ENCODE measurements at places on chromosomes 11 and 22. TPM values are rescaled to one million over a fixed set of nuclear protein-coding genes. Genes with fewer than 3 reads are reported as not detected.

- DNase-seq, result no peak
These were observed 435.0 kb upstream of the CADM1 start for GRCh38 chr11:115939104-115939730.

Gene P2RX3
- 0.76 TPM for total RNA-seq

DNA sequence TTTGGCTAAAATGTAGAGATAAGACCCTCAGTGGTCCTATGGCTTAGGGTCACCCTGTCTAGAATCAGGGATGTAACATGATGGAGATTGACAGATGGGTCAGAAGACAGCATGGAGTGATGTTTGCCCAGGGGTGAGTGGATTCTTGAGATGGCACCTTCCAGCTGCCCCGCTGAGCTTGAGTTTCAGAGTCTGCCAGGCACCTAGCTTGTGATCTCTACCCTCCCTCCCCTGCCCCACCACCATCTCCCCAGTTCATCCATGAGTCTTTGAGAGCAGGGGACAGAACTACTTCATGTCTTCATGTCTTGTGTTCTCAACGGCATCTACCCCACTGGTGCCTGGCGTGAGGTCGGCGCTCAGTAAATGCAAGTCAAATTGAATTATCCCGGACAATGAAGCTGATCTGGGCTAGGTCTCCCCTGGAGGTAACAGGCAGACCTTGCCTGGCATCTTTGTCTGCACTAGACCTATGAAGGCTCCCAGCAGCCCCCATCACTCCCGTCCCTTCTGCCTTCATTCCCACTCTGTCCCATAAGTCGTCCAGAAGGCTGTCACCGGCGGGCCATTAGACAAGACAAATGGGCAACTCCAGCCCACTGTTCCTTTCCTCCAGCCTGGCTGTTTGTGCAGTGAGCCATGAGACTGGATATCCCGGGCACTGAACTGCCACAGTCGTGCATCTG, 239.2 kb upstream of the TBCEL start:
- no peak for DNase-seq

GRCh38 chr22:32205974-32206773, 1.3 kb upstream of the RFPL2 start:
- no peak for DNase-seq

DNA sequence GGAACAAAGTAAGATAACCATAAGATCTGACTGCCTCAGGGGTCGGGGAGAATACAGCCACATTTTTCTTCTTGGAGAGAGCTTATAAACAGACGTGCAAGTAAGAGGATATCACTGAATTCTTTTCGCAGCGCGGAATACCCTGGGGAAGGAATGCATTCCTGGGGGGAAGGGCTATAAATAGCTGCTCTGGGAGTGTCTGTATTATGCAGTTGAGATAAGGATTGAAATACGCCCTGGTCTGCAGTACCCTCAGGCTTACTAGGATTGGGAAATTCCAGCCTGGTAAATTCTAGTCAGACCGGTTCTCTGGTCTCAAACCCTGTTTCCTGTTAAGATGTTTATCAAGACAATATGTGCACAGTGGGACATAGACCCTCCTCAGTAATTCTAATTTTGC, 1491.7 kb upstream of the RAG2 start:
- no peak for DNase-seq

Gene TMEM86A
- total RNA-seq, result 1.9 TPM

- DNase-seq, result no peak
These were observed 107.2 kb downstream of the TSPAN18 start for GRCh38 chr11:44833877-44834452.

- DNase-seq, result no peak
These were observed 6.7 kb upstream of the MCAM start for GRCh38 chr11:119323532-119324033.

DNA sequence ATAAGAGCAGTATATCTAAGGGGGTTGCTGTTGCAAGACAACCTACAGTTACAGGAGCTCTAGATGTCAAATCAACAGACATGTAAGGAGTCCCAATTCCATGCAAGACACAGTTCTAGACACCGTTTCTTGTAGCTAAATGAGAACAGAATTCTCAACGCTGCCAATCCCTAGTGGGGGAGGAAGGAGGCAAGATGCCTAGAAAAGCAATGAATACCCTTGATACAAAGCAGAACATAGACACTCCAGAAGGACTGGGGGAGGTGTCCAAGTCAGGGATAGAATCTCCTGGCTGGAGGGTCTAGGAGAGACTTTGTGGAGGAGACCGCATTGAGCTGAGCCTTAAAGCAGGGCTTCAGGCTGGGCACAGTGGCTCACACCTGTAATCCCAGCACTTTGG, 280.2 kb downstream of the BUD13 start:
- DNase-seq, result no peak

DNA sequence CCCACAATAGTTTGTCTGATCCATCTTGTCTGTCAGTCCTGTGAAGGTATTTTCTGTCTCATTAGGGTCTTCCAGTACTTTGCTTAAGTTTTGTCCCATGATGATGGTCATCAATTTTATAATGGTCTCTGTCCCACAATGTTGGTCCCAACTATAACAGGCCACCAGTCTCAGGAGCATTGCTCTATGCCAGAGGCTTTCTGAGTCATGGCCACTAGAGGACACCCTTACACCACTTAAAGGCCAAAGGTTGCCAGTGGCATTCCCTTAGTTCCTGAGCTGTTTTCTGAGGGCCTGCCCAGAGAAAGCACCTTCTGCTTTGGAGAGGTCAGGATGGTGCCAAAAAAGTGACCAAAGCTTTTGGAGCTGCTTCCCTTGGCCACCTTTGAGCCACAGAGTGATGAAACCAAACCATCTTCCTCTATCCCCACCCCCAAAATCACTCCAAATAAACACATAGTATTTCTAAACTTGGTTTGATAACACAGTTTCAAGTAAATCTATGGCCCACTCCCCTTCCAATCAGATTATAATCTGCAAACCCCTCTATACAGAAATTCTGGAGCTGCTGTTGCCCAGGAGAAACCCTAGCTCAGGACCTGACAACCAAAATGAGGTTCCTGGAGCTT, 19.3 kb downstream of the EIF3F start:
- no peak for DNase-seq

Gene C22orf42
- 0.19 TPM for total RNA-seq

DNA sequence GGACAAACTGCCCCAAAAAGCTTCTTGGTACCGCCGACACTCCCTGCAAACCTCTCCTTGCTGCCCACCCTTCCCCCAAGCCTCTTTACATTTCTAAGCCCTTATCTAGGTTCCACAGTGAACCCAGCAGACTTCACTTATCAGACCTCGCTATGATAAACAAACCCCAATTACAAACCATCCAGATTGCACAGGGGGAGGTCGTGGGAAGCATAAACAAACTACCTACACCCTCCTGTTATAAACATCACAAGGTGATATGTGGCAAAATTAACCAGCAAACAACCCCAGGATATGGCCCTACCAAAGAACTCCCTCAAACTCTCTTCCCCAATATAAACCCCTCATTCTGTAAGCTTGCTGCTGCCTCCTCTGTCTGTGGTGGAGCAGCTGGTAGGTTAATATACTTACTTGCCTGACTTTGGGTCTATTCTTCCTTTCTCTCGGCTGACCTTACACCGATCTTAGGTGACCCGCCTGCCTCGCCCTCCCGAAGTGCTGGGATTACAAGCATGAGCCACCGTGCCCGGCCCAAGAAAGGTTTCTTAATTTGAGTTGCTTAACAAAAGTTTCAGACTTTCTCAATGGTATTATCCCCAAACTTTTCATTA, 66.0 kb upstream of the TENM4 start:
- no peak for DNase-seq

Gene GRM5
- 0.05 TPM for total RNA-seq

DNA sequence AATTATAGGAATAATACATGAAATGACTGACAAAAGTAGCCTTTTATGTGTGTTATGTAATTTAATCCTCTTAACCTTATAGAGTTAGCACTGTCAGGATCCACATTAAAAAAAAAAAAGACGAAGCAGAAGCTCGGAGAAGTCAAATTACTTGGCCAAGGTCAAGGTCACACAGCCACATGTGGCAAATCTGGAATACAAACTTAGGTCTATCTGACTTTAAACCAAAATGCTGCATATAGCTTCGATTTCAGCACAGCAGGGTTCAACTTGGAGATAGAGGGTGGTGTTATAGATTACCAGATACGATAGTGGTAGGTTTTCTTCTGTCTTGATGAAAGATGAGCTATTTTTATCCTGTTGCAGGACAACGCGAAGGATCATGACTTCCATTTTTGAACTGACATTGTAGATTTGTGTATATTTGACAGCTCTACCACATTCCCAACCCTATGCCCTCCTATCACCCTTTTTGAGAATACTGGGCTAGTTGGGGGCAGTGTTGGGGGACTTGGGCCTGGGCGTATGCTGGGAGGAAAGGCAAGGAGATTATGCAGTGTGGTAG, 11.6 kb upstream of the EHF start:
- DNase-seq, result no peak

Gene GAS2
- 3.1 TPM for total RNA-seq

GRCh38 chr22:24060375-24060788, 49.3 kb downstream of the CABIN1 start:
- DNase-seq, result no peak

Gene PKDREJ
- total RNA-seq, result not detected

DNA sequence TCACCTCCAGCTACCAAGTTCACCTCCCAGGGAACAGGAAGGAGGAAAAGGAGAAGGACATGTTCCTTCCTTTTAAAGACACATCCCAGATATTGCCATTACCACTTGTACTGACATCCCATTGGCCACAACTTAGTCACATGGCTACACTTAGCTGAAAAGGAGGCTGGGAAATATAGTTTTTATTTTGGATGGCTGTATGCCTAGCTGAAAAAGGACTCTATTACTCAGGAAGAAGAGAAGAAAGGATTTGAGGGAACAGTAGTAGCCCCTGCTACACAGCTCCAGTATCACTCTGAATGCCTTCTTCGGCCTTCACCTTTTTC, 2.1 kb upstream of the APOA5 start:
- DNase-seq, result no peak

Gene MIAT
- total RNA-seq, result 1.1 TPM
